ENCODE measurements at places on chromosomes 11 and 22.
A peak's percentile ranks its signal among the peaks of the same experiment; 100 is the strongest.

DNA sequence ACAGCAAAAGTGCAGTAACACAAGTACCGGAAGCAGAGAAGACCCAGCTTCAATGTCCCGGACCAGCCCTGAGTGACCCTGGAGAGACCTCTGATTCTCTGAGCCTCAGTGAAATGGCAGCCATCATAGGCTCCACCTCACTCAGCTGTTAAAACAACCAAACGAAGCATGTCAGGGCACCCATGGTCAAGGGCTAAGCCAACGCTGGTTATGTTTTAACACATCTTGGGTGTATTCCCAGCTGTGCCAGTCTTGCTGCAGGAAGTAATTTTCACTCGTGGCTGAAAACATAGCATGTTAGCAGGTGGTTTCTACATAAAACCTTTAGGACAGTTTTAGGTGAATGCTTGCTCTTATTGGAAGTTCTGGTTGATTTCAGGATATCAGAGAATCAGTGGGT, 30.9 kb downstream of the LMO2 start:
- no peak for DNase-seq

DNA sequence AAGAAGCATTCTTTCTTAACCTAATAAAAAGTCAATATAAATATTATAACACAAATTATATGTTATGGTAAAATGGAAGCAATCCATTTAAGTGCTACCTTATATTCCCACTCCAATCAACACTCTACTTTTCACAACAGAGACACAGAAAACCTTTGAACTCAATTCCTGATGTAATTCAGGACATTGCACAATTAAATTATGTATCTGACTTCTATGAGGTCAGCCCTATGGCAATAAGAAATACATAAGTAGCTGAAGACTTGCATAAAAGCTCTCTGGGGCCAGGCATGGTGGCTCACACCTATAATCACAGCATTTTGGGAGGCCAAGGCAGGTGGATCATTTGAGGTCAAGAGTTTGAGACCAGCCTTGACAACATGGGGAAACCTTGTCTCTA, 6.8 kb downstream of the OR4D10 start:
- no peak for DNase-seq

- DNase-seq: no peak
Measured at GRCh38 chr11:63556404-63557013, 6.7 kb downstream of the PLAAT2 start.

DNA sequence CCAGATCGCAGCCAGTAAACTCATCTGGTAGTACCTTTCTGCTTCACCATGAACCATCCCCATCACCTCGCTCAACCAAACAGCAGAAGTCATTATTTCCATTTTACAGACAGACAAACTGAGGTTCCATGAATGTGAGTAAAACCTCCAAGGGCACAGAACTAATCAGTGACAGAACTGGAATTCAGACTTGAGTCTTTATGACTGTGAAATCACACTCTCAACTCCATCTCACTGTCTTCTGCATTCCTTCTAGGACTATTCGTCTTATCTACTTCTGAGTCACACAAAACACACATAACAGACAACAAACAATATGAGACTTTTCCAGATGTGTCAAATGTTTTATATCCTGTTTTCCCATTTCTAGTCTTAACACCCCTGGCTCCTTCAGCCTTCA, 9.3 kb upstream of the NUP50 start:
- DNase-seq: no peak

- no peak for DNase-seq
Measured at GRCh38 chr11:114571712-114572111, 12.0 kb upstream of the NXPE1 start.

DNA sequence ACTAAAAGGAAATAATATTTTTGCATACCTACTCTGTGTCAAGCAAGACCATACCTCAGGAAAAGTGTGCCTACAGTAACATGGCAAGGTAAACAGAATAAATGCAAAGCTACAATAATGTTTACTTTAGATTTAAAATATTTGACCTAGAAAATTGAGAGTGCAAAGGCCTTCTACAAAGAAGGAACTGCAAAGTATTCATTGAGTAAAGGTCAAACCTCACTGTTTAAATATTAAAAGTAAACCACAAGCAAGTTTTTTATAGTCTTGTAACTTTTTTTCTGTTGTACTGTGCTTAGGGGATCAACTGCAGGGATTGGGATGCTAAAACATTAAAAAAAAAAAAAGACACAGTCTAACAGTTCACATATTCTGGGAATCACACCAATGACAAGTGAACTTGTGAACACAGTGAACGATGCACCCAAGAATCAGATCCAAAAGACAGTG, 48.8 kb downstream of the CWF19L2 start:
- no peak for DNase-seq

DNA sequence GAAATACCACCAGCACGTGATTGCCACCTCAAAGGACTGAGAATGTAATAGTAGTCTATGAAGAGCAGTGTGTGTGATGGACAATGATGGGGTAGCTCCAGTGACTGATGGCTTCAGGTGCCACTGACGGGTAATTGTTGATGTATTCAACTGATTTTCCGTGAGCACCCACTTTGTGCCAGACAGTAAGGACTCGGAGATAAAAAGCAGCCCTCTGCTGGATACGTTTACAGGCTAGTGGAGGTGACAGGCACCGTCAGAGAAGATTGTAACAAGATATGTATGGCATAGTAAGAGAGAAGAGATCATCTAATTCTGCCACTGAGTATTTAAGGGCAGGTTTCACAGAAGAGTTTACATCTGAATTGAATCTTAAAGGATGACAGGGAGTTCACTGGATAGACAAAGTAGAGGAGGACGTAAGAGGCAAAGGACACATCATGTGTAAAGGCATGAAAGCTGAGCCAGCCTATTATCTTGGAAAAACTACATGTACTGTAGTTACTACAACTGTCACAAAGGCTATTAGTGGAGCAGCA, 1.1 kb upstream of the ENTHD1 start:
- DNase-seq: no peak

DNA sequence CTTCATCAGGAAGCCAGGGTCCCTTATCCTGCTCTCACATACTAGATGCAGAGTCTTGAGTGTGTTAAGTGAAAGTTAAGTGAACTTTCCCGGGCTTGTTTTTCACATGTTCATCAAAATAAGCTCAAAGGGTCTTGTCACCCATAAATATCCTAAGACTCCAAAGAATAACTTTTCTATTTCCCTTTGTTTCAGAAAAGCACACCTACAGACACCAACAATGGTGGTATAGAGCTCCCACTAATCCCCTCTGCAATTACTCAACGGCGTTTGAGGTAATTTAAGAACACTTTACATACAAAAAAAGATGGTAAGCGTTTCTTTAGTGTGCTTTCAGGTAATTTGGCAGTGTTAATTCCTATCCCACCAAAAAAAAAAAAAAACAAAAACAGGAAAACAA, 2.5 kb downstream of the PRR14L start:
- no peak for DNase-seq

GRCh38 chr11:48148749-48149148, 67.9 kb upstream of the OR4B1 start:
- no peak for DNase-seq

GRCh38 chr11:12247543-12248254, 129.7 kb upstream of the PARVA start:
- no peak for DNase-seq

GRCh38 chr11:85044911-85045310, 582.2 kb downstream of the DLG2 start:
- peak; percentile 8 for DNase-seq

DNA sequence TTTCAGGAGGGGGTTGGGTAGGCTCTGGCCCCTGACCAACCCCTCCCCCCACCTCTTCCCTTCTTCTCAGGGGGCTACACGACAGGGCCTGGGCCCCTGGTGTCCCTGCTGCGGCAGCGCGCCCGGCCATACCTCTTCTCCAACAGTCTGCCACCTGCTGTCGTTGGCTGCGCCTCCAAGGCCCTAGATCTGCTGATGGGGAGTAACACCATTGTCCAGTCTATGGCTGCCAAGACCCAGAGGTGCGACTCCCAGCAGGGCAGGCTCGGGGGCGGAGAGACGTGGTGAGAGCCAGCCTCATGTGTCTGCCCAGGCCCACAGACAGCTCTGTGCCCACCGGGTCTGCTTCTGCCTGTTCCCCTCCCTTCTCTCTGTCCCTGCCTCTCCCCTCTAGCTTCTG, 7.6 kb upstream of the GALR3 start:
- DNase-seq: no peak

DNA sequence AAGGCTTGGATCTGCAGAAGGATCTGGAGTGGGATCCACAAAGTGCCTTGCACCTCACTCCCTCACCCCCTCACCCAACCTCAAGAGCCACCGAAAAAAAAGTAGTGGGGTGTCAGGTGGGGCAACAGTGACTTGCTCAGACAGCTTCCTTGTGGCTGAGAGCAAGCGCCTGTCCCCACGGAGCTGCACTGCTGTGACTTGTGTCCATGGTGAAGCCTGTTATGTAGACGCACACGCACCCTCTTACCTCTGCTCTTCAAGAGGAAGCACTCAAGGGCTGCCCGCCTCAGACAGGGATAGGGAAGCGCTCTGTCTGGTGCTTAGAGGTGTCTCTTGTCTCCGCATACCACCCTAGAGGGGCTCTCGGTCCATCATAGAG, 1.2 kb downstream of the DRD2 start:
- no peak for DNase-seq

GRCh38 chr11:86919557-86920210, 35.5 kb downstream of the FZD4 start:
- peak; percentile 69 for DNase-seq

GRCh38 chr11:120666121-120666639, 154.6 kb downstream of the GRIK4 start:
- no peak for DNase-seq

DNA sequence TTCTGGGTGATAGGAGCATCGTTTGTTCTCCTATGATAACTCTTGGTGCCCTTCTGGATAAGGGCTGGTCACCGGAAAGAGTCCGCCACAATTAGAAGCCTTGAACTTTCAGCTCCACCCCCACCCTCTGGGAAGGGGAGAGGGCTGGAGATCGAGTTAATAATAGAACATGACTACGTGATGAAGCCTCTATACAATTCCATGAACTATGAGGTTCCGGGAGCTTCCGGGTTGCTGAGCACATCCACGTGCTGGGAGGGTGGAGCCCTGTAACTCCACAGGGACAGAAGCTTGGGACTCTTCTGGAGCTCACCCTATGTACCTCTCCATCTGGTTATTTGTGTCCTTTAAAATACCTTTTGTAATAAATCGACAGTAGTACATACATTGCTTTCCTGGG, 40.3 kb downstream of the ARHGAP42 start:
- no peak for DNase-seq

DNA sequence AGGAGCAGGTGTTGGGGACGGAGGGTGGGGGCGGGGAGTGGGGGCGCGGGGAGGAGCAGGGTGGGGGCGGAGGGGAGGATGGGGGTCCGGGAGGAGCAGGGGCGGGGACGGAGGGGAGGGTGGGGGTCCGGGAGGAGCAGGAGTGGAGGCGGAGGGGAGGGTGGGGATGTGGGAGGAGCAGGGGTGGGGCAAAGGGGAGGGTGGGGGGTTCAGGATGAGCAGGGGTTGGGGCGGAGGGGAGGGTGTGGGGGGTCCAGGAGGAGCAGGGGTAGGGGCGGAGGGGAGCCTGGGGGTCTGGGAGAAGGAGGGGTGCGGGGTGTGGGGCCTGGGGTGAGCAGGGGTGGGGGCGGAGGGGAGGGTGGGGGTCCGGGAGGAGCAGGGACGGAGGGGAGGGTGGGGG, 17.1 kb downstream of the CRELD2 start:
- no peak for DNase-seq

GRCh38 chr11:124123622-124124021, 8.4 kb downstream of the VWA5A start:
- DNase-seq: no peak

DNA sequence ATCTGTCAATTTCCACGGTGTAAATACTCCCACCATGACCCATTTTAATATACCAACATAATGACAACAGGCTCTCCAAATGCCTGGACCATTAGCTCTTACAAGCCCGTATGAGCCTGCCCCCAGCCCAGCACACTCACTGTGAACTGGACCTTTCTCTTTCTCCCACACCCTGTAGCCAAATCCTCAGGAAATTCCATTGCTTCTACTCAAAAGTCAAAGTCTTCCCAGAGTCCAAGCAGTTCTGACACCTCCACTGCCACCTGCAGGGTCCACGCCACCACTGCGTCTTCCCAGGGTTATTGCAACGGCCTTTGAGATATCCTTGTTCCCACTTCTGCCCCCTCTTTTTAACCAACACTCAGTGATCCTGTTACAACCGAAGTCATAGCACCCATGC, 110.1 kb upstream of the ASPHD2 start:
- no peak for DNase-seq

- no peak for DNase-seq
Measured at GRCh38 chr11:47869544-47870393, 21.6 kb upstream of the NUP160 start.

DNA sequence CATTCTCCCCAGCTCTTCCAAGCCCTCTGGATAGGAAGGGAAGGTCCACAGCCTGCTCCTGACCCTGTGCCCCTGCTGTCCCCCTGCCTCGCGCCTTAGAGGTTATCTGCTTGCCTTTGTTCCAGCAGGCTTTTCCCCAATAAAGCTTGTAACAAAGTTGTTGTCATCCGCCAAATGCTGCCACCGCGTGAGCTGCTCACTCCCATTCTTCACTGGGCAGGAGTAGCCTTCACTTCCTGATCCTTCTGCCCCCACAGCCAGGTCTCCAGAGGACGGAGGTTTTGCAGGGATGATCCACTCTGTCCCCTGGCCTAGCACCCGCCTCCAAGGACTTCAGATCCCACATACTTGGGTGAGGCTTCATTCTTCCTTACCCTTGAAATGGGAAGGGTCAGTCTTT, 94.0 kb upstream of the RASSF10 start:
- DNase-seq: no peak

- no peak for DNase-seq
Measured at GRCh38 chr11:596374-596773, 19.4 kb downstream of the IRF7 start.

GRCh38 chr22:27801616-27802345, at the start of gene MN1:
Gene MN1, minus strand, starts transcription at chr22:27801756. Its CDS starts 1,213 bp downstream, at chr22:27800543.
- DNase-seq: peak; percentile 43

GRCh38 chr22:50118129-50118528, 28.3 kb downstream of the MOV10L1 start:
- DNase-seq: no peak

DNA sequence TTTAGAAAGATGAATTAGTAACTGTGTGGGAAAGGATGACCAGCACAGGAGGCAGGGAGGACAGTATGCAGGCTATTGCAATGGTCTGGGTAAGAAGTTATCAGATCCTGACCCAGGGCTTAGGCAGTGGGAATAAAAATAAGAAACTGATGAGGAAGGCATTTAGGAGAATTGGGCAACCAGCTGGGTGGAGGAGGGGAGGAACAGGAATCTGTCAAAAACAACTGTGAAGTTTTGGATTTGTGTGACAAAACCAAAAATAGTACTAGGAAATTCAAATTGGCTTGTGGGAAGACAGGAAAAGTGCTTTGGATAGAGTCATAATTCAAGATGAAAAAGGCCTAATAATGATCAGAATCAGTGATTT, 27.9 kb downstream of the MMP13 start:
- DNase-seq: no peak

- DNase-seq: no peak
Measured at GRCh38 chr22:38921120-38921519, 36.3 kb upstream of the APOBEC3A start.
